ENCODE measurements at places on chromosomes 2 and 18.

- no peak for DNase-seq
Measured at GRCh38 chr2:205408696-205409095, 273.6 kb upstream of the NRP2 start.

GRCh38 chr18:58364876-58365528 lies 263.9 kb downstream of the ALPK2 start:
- no peak for DNase-seq

DNA sequence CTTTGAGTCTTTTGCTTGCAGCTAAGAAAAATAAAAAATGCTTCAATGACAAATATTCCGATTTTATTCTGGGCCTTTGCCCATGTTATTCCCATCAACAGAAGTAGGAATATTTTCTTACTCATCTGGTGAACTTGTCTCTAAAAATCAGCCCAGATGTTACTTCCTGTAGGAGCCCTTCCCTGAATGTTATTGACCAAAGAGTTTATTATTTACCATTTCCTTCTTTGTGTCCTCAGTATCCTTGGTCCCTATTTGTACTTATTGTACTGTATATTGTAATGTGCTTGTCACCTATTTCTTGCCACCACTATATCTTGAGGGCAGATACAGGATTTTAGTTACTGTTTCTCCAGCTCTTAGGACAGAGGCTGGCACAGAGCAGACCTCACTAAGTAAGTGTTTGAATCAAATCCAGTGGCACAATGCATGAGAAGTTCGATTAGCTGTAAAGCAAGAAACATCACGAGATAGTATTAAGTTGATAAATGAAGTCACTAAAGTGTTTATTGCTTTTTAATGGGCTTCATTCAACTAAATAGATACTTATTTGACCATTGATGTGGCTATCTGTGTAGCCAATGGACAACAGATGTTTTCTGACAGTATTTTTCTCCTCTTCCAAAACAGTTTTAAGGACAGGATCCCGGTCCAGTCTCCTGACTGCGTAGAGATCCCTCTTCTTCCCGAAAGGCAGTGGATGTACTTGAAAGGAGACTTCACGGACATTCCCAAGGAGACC lies 109.1 kb downstream of the DDX1 start:
- DNase-seq = no peak

- DNase-seq = no peak
Measured at GRCh38 chr18:56747857-56748256, 96.7 kb downstream of the WDR7 start.

- no peak for DNase-seq
Measured at GRCh38 chr2:11342551-11343367, 1.7 kb downstream of the ROCK2 start.

GRCh38 chr2:127024769-127025358 lies 82.1 kb downstream of the BIN1 start:
- no peak for DNase-seq

DNA sequence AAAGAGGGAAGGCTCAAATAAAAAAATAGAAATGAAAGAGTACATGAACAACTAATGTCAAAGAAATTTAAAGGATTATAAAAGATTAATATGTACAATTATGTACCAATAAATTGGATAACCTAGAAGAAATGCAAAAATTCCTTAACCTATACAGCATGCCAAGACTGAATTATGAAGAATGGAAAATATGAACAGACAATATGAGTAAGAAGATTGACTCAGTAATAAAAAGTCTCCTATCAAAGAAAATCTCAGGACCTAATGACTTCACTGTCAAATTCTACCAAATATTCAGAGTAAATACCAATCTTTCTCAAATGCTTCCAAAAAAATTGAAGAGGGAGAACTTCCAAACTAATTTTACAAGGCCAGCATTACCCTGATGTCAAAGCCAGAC lies 120.2 kb upstream of the SPOPL start:
- no peak for DNase-seq
